ENCODE measurements at places on chromosomes 11 and 22. TPM values are rescaled to one million over a fixed set of nuclear protein-coding genes. Genes with fewer than 3 reads are reported as not detected.

The SEZ6L gene
- not detected for total RNA-seq

The MCM5 gene
- total RNA-seq: 26.8 TPM

The TP53AIP1 gene
- not detected for total RNA-seq

The CNTF gene
- total RNA-seq: 0.90 TPM

The CLDN5 gene
- 5.4 TPM for total RNA-seq

The OR8A1 gene
- not detected for total RNA-seq

The NCF4 gene
- total RNA-seq: not detected

The KCTD14 gene
- total RNA-seq: 1.1 TPM

The ACTN3 gene
- under 0.01 TPM for total RNA-seq

The MMP7 gene
- total RNA-seq: not detected

The SCGB2A2 gene
- total RNA-seq: not detected
